Activated T-helper 1 cell treated with Interleukin-2 at 50 U/mL for 16 hours (primary cell): ENCODE measurements at places on chromosomes 4 and X.

- DNase-seq = no peak
Measured at GRCh38 chr4:41750626-41751448, 2.3 kb upstream of the PHOX2B start.

- DNase-seq = no peak
Measured at GRCh38 chr4:151202851-151203455, 74.0 kb upstream of the PRSS48 start.

- DNase-seq = no peak
Measured at GRCh38 chr4:141417387-141417786, 196.7 kb downstream of the ZNF330 start.

DNA sequence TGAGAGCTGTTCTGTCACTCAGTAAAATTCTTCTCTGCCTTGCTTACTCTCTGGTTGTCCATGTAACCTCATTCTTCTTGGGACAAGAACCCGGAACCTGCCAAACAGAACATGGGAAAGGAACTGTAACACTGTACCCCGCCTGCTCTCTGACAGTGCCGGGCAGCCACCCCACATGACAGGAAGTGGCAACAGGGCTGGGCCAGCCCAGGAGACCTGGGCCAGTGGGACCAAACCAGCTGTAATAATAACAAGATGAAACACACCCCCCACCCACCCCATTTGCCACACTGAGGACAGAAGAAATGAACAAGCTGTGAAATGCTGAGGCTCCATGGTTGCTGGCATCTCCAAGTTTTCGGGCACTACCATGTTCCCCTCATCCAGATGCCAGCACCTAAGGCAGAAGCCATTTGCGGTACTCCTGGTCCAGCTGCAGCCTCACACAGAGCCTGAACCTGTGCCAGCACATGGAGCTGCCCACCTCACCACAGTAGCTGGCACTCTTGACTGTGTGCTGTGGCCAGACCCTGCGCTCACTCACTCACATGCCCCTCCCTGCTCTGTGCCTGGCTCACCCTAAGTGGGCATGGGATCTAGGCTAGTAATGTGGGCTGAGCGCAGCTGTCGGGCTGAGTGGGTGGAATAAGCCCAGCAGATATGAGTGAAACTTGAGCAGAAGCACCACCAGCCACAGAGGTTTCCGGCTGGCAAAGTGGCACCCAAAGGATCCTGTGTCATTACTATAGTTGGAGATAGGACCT, 126.2 kb upstream of the UGT8 start:
- DNase-seq = no peak

- no peak for DNase-seq
Measured at GRCh38 chrX:139194571-139195280, 335.8 kb upstream of the F9 start.

DNA sequence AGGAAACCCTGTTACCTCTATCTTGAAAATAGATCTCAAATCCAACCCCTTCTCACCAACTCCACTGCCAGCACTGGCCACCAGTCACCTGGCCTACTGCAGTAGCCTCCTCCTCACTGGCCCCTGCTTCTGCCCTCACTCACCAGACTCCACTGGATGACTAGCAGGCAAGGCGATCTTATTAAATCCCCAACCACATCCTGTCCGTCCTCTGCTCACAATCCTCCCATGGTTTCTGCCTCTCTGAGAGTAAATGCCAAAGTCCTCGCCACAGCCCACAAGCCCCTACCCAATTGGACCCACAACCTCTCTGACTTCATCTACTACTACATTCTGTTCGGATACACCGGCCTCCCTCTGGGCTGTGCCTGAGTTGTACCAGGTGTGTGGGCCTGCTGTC, 5.4 kb upstream of the PIM2 start:
- no peak for DNase-seq

DNA sequence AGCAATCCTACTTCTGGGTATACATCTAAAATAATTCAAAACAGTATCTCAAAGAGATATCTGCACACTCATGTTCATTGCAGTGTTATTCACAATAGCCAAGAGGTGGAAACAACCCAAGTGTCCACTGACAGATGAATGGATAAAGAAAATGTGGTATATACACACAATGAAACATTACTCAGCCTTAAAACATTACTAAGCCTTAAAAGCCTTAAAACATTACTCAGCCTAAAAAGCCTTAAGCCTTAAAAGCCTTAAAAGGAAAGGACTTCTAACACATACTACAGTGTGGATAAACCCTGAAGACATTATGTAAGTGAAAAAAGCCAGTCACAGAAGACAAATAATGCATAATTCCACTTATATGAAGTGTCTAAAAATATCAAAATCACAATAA, 40.3 kb upstream of the TFDP3 start:
- no peak for DNase-seq

GRCh38 chrX:107659768-107660167, 31.5 kb downstream of the PRPS1 start:
- DNase-seq = no peak

- no peak for DNase-seq
Measured at GRCh38 chr4:86942185-86942666, 7.4 kb downstream of the AFF1 start.

GRCh38 chr4:174133551-174133950, 149.9 kb downstream of the FBXO8 start:
- DNase-seq = no peak

DNA sequence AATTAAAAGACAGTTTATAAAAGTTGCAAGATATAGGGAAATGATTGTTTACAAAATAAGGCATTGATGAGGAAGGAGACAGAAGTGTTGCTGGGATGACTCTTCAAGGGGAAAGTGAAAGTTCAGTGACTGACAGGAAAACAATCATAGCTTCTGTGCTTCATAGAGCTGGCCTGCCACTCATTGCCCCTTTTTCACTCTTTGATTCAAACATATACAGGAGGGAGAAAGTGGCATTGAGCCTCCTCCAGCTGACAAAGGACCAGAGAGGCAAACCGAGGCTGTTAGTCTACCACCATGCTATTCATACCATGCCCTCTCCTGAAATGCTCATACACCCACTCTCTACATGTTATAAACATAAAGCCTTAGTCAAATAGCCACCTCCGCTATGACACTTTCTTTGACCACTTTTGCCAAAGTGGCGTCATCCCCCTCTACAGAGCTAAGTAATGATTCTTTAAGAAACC, 79.2 kb upstream of the ATOH1 start:
- no peak for DNase-seq

- DNase-seq = no peak
Measured at GRCh38 chr4:6221851-6222760, 21.8 kb upstream of the JAKMIP1 start.
